Ovary (tissue), 10 donors: ENCODE measurements at places on chromosomes 1 and 21. TPM values are rescaled to one million over a fixed set of nuclear protein-coding genes. Genes with fewer than 3 reads are reported as not detected.

Gene PODN
- total RNA-seq = 154 TPM

GRCh38 chr21:42266971-42267556 is 48.1 kb downstream of the ABCG1 start:
- no peak for DNase-seq
- H3K36me3 ChIP-seq = no peaks in the 10 kb centered on the region
- no peaks in the 10 kb centered on the region for H3K4me1 ChIP-seq
- H3K27me3 ChIP-seq = no peaks in the 10 kb centered on the region
- no peak overlapping the region for H3K4me3 ChIP-seq
- no peak overlapping the region for H3K27ac ChIP-seq

DNA sequence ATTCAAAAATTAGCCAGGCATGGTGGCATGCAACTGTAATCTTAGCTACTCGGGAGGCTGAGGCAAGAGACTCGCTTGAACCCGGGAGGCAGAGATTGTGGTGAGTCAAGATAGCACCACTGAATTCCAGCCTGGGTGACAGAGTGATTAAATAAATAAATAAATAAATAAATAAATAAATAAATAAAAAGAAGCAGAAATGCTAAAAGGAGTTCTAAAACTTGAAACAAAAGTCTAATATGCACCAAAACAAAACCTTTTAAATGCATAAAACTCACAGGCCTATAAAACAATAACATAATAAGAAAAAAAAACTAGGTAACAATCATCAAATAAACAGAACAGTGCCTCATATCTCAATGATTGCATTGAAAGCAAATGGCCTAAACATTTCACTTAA is 1458.9 kb downstream of the AMY1C start:
- H3K36me3 ChIP-seq = no peaks in the 10 kb centered on the region
- H3K27me3 ChIP-seq = no peaks in the 10 kb centered on the region
- no peak overlapping the region for H3K27ac ChIP-seq
- H3K4me1 ChIP-seq = no peaks in the 10 kb centered on the region
- H3K4me3 ChIP-seq = no peak overlapping the region
- no peak for DNase-seq

GRCh38 chr1:145785547-145785946 is 38.3 kb downstream of the RNF115 start:
- no peaks in the 10 kb centered on the region for H3K36me3 ChIP-seq
- no peak overlapping the region for H3K4me3 ChIP-seq
- no peak overlapping the region for H3K27ac ChIP-seq

Gene FOXD2
- not detected for total RNA-seq

DNA sequence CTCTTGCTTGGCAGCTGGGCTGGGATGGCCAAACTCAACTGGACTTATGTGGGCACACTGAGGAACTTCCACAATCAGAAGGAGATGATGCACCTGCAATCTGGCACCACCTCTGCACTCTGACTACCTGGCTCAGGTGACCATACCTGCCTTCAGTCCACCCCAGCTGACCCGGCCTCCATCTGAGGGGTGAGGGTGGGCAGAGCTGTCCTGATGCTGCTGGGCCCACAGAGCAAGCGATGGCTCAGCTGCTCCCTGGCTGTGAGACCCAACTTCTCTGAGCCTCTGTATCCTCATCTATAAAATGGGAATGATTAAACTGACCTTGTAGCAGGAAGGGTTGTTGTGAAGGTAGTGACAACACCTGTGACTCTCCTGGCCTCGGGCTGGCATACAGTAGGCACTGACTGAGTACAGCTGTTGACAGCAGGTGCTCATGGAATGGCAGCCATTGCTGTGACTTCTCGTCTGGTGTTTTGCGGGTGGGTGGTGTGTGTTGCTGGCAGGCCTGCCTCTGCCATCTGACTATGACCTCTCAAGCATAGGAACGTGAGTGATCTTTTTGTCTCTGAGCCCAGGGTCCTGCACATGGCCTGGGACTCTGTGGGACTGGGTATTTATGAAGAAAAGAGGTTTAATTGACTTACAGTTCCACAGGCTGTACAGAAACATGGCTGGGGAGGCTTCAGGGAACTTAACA is 438.5 kb downstream of the PTPRU start:
- no peaks in the 10 kb centered on the region for H3K36me3 ChIP-seq
- H3K4me3 ChIP-seq = no peak overlapping the region
- H3K4me1 ChIP-seq = no peaks in the 10 kb centered on the region
- no peak for DNase-seq

Gene GIPC2
- 3.0 TPM for total RNA-seq

DNA sequence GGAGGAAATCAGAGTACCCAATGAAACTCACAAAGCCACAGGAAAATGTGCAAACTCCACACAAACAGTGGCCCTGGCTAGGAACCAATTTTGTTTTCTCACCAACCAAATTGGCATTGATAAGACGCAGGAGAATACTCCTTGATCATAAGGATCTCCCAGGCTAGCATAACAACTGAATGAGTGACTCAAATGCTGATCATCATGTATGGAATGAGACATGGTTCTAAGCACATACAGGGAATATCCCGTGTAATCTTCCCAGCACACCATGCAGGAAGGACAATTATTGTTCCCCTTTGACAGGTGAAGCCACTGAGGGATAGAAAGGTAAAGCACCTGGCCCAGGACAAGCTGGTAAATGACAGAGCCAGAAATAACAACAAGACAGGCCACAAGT is 180.0 kb upstream of the DUSP10 start:
- no peak for DNase-seq
- H3K27ac ChIP-seq = no peak overlapping the region
- H3K36me3 ChIP-seq = no peaks in the 10 kb centered on the region
- no peaks in the 10 kb centered on the region for H3K4me1 ChIP-seq
- H3K4me3 ChIP-seq = no peak overlapping the region

Gene S100A2
- total RNA-seq = not detected

Gene GPR52
- total RNA-seq = 2.8 TPM

DNA sequence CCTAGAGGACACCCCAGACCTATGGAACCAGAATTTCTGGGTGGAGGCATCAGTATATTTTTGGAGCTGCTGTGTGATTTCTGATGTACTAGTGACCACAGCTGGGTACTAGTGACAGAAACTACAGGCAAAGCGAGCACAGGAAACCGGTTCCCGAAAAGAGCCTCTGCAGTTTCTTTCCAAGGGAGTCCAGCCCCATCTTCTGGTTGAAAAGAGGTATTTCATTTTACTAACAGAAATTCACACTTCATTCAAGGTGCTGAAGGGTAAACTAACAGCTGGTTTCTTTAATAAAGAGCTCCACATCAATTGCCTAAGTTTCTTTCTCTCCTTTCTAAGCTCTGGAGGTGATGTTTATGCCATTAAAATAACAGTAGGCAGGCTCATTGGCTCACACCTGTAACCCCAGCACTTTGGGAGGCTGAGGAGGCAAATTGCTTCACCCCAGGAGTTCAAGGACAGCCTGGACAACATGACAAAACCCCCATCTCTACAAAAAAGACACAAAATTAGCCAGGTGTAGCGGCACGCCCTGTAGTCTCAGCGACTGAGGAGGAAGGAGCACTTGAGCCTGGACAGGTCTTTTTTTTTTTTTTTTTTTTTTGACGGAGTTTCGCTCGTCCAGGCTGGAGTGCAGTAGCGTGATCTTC is 22.0 kb downstream of the THAP3 start:
- no peaks in the 10 kb centered on the region for H3K4me1 ChIP-seq
- no peaks in the 10 kb centered on the region for H3K36me3 ChIP-seq
- no peaks in the 10 kb centered on the region for H3K27me3 ChIP-seq
- H3K4me3 ChIP-seq = no peak overlapping the region

DNA sequence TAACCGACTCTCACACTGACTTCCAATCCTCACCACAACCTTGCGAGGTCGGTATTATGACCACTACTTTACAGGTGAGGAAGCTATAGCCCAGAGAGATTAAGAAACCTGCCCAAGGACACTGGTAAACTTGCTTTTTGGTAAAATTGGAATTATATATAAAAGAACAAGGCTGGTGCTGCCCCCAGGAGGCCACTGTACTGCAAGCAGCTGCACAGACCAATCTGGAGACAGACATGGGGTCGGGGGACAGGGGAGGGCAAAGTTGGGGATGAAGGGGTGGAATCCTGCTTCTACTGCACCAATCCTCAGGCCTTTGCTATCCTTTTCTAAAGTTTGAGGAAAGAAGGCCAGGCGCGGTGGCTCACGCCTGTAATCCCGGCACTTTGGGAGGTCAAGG is 280.8 kb downstream of the SPATA17 start:
- H3K27me3 ChIP-seq = no peaks in the 10 kb centered on the region
- no peak overlapping the region for H3K27ac ChIP-seq
- H3K4me1 ChIP-seq = no peaks in the 10 kb centered on the region
- H3K36me3 ChIP-seq = no peaks in the 10 kb centered on the region

DNA sequence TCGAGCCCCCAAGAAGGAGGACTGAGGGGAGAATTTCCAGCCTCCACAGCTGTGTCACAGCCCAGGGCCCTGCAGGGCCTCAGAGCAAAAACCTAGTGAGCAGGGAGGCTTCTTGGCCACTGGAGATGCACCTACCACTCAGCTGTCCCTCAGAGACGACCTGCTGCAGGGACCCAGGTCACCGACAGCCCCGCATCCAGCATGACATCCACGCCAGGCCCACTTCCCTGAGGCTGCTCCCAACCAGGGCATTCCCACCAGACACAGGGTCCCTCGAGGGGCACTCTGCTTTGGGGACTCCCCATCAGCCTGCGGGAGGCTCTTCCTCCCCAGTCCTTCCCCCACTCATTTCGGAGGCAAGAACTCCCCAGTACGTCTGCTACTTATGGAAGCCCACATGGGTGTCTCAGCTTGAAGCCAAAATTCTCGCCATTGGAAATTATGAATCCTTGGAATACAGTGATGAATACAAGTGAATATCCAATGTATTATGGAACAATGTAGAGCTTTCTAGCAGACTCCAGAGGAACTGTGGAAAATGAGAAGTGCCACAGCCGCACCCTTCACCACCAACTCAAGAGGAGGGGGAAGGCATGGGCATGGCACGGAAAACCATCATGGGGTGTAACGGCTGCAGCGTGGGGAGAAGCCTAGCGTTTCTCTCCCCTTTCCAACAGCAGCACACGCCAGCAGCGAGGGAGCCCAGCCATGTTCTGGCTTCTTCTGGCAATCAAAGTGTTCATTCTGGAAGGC is 6.9 kb downstream of the TFF3 start:
- no peak overlapping the region for H3K27ac ChIP-seq
- H3K4me1 ChIP-seq = peaks cover 1% of the 10 kb centered on the region
- DNase-seq = no peak
- no peak overlapping the region for H3K4me3 ChIP-seq
- no peaks in the 10 kb centered on the region for H3K36me3 ChIP-seq

- H3K27me3 ChIP-seq = no peaks in the 10 kb centered on the region
- no peaks in the 10 kb centered on the region for H3K4me1 ChIP-seq
- DNase-seq = no peak
- H3K36me3 ChIP-seq = no peaks in the 10 kb centered on the region
- H3K4me3 ChIP-seq = no peak overlapping the region
- H3K27ac ChIP-seq = no peak overlapping the region
Measured at GRCh38 chr1:243493156-243494129, 237.6 kb downstream of the SDCCAG8 start.

Gene GRIK1
- total RNA-seq = not detected

DNA sequence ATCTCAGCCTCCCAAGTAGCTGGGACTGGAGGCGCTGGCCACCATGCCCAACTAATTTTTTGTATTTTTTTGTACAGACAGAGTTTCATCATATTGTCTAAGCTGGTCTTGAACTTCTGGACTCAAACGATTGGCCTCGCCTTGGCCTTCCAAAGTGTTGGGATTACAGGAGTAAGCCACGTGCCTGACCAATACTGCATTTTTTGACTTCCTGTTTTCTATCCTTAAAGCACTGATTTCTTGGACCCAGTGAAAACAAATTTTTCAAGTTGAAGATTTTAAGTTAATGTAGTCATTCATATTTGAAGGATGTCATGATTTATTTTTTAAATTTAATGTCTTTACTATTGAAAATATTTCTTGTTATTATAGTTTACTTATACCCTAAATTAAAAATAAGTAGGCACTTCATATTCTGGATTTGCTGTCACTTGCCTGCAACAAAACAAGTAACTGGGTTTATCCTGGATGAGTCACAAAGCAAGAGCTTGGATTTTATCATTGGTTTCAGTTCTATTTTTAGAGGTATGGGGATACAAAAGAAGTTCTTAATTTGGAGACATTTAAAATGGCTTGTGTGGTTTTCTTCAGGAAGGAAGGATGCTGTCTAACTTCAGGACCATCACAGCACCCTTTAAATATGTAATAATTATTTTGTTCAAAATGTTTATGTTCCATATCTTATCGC is 2.2 kb upstream of the VPS45 start:
- peaks cover 3% of the 10 kb centered on the region for H3K4me1 ChIP-seq
- H3K27me3 ChIP-seq = no peaks in the 10 kb centered on the region
- no peaks in the 10 kb centered on the region for H3K36me3 ChIP-seq
- H3K27ac ChIP-seq = no peak overlapping the region

Gene TMEM54
- total RNA-seq = 16.7 TPM

- no peak overlapping the region for H3K4me3 ChIP-seq
- H3K27me3 ChIP-seq = no peaks in the 10 kb centered on the region
- no peaks in the 10 kb centered on the region for H3K36me3 ChIP-seq
- H3K4me1 ChIP-seq = no peaks in the 10 kb centered on the region
- DNase-seq = no peak
Measured at GRCh38 chr1:179146911-179147310, 65.0 kb downstream of the TOR3A start.

DNA sequence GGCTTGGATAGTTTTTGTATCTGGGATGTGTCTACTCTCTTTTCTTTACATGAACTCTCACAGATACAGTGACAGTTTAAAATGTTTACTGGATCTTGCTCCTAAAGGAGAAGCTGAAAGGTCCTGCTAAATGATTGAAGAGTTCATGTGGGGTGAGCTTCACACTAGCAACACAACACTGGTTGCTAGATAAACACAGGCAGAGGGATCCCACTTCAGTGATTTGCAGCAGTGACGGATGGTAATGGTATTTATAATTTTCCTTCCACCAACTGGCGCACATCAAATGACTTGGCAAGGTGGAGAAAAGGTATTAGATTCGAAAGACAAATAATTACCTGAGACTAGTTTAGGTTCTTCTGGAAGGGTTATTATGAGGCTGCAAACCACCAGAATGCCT is 270.2 kb downstream of the TBX15 start:
- DNase-seq = no peak
- H3K27me3 ChIP-seq = no peaks in the 10 kb centered on the region
- no peak overlapping the region for H3K27ac ChIP-seq
- H3K4me1 ChIP-seq = no peaks in the 10 kb centered on the region
- no peak overlapping the region for H3K4me3 ChIP-seq

GRCh38 chr1:209787551-209787950 is 3.2 kb upstream of the C1orf74 start:
- no peaks in the 10 kb centered on the region for H3K36me3 ChIP-seq
- no peak for DNase-seq
- H3K27me3 ChIP-seq = no peaks in the 10 kb centered on the region
- H3K4me1 ChIP-seq = peaks cover 5% of the 10 kb centered on the region
- H3K4me3 ChIP-seq = no peak overlapping the region

Gene LCE1C
- total RNA-seq = not detected

DNA sequence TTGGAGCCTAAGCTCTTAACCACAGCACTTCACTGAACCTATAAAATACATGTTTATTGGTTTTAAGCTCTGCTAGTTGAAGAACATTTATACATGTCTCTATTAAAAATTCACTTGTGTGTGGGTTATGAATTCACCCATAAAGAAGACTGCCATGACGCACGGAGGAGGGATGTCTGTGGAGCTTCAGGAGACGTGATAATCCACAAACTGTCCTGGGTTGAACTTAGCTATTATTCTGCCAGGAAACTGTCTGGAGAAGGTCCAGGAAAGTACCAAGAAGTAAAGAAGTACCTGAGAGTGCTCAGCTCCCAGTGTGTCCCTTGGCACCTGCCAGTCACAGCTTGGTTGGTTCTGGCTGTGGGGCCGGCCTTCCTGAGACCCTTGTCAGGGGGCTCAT is 56.3 kb downstream of the DDR2 start:
- H3K27ac ChIP-seq = no peak overlapping the region
- H3K27me3 ChIP-seq = no peaks in the 10 kb centered on the region
- no peak overlapping the region for H3K4me3 ChIP-seq
- peaks cover 26% of the 10 kb centered on the region for H3K4me1 ChIP-seq
- no peak for DNase-seq

Gene MAP7D1
- total RNA-seq = 63.7 TPM
